ENCODE measurements at places on chromosomes 3 and 15.
A peak's percentile ranks its signal among the peaks of the same experiment; 100 is the strongest.

- DNase-seq, result peak; percentile 92
Measured at GRCh38 chr3:129226374-129226773, 23.0 kb upstream of the COPG1 start.

DNA sequence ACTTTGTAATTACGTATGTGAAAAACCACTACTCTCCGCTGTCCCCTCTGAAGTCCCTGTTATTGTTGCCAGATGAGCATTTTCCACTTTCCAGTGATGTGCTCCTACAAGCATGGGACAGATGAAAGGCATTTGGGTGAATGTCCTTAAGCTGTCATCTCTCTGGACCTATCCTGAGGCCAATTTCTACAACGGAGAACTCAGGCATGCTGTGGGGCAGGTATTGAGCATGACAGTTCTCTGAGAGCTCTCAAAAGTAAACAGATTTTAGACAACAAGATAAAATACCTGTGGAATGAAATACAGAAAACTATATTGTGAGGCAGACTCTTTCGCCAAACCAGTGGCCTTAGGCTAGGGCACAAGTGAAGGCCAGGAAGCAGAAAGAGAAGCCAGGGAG, 656.5 kb upstream of the NR2F2 start:
- DNase-seq, result no peak

GRCh38 chr15:69568173-69569009, 115.8 kb downstream of the RPLP1 start:
- peak; percentile 86 for DNase-seq

GRCh38 chr15:70920981-70921696, 28.5 kb downstream of the LRRC49 start:
- no peak for DNase-seq

GRCh38 chr3:156559321-156559720, 4.4 kb upstream of the SSR3 start:
- DNase-seq, result no peak

GRCh38 chr3:184806567-184807271, 5.2 kb upstream of the VPS8 start:
- DNase-seq, result no peak

DNA sequence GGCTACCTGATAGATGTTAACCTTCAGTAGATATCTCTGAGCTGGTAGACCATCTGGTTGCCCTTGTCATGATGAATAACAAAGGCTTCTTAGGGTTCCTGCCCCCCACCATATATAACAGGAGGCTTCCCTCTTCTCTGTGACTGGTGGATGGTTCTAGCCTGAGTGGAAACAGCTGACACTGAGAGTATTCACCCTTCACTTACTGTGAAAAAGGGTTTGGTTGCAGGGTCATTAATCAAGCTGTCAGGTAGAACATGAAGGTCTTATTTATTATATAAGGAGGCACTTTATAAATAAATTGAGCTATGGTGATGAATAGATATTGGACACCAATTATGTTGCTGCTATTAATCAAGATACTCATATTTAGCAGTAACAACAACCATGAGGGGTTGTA, 58.6 kb downstream of the CACNA2D3 start:
- no peak for DNase-seq

GRCh38 chr15:90814191-90814821, 54.1 kb upstream of the FURIN start:
- DNase-seq, result no peak

- DNase-seq, result no peak
Measured at GRCh38 chr15:31799715-31800321, 230.5 kb upstream of the CHRNA7 start.

DNA sequence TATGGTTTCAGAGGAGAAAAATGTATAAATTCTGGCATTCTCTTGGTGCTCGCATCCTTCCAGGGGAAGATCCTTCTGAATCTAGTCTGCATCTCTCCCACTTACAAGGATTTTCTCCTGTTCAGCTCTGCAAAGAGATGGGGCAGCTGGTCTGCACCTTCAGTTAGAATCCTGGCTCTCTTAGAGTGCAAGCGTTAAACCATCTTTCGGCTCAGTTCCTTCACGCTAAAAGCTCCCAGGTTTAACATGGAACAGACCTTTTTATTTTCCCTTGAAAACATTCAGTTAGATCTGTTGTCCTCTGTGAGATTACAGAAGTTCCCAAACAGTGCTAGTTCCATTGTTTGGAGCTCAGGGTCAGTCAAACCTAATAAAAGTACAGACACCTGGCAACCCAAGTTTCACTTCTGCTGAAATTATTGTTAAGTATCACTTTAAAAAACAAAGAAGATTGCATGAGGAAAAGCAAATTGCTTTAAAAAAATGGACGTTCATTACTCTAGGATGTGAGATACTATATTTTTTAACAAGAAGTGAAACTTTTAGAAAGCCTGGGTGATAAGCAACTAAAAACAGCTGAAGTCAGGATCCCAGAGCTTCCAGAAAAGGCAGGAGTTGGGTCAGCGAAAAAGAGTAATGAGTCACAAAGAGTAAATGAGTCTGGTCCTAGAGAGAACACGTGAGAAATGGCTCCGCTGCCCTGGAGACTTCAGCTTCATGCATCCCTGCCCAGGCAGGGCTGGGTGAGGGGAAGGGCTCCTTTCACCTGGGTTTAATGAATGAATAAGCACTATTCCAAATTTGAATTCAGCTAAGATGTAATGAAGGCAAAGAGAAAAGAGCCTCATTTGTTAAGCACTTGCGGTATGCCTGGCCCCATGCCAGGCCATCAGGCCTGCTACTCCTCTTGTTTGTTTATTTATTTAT, 63.3 kb downstream of the ABTB1 start:
- DNase-seq, result peak; percentile 77

DNA sequence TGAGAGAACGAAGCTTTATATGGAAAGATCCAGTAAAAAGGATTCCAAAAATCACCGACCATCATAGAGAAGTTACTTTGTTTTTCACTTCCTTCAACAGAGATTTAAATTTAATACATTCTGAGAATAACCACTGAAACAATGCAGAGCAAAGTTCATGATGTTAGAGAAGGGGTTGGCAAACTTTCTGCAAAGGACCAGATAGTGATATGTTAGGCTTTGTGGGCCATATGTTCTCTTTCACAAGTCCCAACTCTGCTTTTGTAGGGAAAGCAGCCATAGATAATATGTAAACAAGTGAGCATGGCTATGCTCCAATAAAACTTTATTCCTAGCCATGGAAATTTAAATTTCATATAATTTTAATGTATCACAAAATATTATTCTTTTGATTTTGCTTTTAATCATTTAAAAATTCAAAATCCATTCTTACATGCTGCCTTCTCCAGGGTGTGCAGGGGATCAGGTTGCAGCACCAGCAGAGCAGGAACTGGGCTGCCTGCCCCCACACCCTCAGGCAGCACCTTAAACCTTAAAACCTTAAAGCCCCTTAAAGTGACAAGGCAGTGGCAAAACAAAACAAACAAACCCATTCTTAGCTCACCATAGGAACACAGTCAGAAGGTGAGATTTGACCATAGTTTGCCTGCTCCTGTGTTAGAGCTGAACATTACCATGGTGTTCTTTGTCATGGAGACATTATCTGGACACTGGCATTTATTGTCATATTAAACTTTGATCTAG, 16.9 kb upstream of the IGSF10 start:
- no peak for DNase-seq

DNA sequence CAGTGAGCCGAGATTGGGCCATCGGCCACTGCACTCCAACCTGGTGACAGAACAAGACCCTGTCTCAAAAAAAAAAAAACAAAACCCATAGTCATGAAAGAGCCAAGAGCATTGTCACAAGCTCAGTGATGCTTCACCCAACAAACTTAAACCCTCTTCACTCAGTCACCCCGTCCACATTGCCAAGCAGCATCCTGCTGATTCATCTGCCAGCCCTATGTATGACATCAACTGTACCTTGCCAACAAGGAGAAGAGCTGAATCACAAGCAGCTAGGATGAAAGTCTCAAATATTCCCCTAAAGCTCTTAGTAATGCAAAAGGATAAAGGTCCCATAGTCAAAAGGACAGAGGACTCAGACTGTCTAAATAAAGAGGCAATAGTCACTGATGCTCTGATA, 90.0 kb downstream of the ANO10 start:
- DNase-seq, result peak; percentile 67

DNA sequence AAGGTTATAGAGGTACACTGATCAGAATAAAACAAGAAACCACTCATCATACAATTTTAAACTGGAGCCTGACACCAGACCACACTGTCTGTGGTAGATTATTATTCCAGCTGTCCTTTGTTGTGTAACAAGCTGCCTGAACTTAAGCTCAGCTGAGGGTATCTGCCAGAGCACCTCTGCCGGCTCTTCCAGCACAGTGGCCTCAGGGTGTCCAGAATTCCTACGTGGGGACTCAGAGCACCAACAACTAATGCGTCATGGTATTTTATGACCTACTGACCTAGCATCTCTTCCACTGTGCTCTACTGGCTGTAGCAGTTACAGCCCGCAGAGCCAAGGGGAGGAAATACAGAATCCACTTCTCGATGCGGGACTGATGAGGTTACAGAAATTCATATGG, 15.6 kb upstream of the RAF1 start:
- peak; percentile 99 for DNase-seq
